ENCODE measurements at places on chromosomes 5 and 9.

GRCh38 chr9:8815931-8816330 lies 1016.4 kb upstream of the DMAC1 start:
- DNase-seq, result no peak

GRCh38 chr5:179304871-179305270 lies 40.4 kb downstream of the ADAMTS2 start:
- DNase-seq, result no peak

DNA sequence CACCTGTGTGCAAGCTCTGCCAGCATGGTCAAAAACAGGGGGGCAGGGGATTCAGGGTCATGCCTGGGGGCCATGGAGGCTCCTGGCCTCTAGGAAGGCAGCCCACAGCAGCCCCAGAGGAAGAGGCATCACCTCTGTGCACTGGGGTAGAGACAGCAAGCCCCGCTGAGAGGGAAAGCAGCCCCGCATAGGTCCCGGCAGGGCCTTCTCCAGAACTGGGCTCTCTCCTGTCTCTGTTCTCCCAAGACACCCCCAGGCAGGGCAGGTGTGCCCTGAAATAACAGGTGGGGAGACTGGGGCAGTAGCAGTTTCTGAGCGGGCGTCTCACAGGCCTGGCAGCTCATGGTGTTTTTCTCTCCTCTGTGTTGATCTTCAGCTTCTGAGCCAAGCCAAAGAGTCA lies 279.1 kb downstream of the HSPA4 start:
- DNase-seq, result no peak

GRCh38 chr5:40291338-40291737 lies 388.4 kb upstream of the PTGER4 start:
- DNase-seq, result no peak

GRCh38 chr9:89637787-89638186 lies 33.0 kb downstream of the GADD45G start:
- no peak for DNase-seq

DNA sequence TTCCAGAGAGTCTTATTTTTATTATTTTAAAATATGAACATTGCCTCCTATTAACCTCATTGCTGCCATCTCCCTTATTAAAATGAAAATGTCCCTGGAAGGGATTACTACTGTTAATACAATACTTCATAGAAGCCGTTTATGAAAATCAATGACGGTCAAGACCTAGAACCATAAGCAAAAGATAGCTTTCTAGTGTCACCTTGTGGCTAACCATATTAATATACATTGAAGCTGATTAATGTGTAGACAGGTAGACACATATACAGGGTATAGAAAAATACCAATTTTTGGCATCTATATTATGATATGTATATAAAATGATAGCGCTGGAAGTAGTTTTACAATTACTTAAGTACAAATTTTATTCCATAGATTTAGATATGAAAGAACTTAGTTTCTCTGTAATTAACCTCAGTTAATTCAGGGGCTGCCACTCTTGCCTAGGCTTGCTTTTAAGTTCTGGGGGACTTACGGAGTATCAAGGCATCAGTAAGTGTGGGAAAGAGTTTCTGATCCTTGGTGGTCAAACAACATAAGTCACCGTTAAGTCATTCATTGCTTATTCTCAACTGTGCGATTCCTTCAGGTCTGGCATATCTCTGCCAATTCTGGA lies 2.5 kb upstream of the YTHDC2 start:
- no peak for DNase-seq

DNA sequence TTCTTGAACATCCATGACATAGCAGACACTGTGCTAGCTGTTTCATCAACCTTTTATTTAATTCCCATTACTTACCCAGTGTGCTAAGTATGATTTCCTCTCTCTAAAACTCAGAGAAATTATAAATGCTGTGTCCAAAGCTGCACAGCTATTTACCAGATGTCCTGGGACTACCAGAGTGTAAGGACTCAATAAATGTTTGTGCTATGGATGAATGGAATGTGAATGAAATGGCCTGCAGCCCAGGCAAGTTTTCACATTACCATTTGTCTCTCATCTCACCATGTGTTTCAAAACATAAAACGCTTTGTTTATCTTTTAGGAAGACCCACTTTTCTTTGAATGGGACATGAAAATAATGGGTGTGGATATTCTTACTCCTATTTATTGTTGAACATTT lies 96.2 kb downstream of the ARHGEF28 start:
- no peak for DNase-seq

DNA sequence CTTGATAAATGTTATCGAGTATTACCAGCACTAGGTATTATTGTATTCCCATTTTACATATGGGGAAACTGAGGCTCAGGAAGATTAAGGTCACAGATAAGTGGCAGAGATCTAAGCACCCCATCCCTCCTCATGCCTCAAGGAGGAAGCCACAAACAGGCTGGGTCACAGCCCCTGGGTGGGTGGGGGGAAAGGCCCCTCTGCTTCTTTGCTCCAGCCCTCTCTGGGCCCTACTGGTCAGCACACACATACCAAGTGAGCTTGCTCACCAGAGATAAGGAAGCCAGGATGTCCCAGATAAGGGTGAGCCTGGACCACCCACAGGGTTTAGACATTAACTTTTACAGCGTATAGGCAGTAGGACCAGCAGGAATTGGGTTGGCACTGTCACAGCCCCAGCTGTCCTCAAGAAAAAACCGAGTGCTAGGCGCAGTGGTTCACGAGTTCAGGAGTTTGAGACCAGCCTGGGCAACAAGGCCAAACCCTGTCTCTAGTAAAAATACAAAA lies 45.3 kb downstream of the STK10 start:
- DNase-seq, result no peak

- DNase-seq, result no peak
Measured at GRCh38 chr5:148834689-148835088, 8.3 kb downstream of the ADRB2 start.

DNA sequence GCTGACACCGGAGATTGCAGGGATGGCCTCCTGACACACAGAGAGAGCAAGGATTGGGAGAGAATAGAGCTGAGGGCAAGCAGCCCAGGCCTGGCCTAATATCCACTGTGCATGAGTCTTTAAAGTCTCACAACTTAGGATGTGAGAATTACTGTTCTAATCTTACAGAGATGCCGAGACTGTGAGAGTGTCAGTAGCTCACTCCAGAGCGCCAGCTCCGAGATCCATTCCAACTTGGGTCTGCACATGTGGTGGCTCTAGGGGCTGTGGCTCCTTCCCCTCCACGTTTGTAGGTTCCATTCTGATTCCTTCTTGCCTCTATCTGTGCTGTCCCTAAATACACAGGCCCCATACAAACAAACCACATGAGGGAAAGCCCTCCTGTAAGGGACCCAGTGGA lies 304.6 kb downstream of the MLLT3 start:
- DNase-seq, result no peak

GRCh38 chr5:55973296-55973695 lies 21.5 kb downstream of the IL6ST start:
- no peak for DNase-seq

GRCh38 chr5:117945258-117945657 lies 1043.1 kb downstream of the DTWD2 start:
- no peak for DNase-seq

- peak; percentile 35 for DNase-seq
Measured at GRCh38 chr5:1182633-1183423, 18.6 kb upstream of the SLC6A19 start.

DNA sequence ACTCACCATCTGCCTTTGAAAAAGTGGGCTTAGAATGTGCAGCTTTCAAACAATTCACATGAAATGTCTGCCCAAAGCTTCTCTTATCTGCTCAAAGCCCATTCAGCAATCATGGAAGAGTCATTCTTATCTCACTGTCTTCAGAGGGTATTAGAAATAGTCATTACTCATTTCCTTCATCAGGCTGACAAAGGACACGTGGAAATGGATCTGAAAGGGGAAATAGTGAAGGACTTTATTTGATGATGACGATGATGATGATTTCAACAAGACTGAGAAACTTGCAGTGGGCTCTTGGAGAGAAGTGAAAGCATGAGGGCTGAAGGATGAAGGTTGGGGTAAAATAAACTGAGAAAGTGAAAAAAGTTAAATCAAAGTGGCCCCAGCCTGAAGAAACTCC lies 194.3 kb downstream of the SMARCA2 start:
- no peak for DNase-seq

DNA sequence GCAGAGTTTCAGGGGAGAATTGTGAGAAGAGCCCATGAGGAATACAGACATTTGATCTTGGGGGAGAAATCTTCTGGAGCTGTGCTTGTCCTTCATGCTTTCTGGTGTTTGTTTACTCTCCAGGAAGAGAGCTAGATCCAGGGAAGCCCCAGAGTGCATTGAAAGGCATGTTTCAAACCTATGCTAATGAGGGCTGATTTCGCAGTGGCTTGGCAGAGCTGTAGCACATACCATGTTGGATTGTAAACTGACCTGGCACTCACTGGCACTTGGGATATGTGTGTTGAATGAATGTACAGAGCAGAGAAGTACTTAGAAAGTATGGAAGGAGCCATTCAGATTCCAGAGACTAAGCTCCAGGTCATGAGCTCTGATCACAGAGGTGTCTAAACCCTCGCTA lies 30.9 kb downstream of the TNFSF8 start:
- DNase-seq, result no peak

- no peak for DNase-seq
Measured at GRCh38 chr5:29239606-29240005, 1953.9 kb upstream of the CDH6 start.

- no peak for DNase-seq
Measured at GRCh38 chr5:41751867-41752266, 118.4 kb downstream of the OXCT1 start.

DNA sequence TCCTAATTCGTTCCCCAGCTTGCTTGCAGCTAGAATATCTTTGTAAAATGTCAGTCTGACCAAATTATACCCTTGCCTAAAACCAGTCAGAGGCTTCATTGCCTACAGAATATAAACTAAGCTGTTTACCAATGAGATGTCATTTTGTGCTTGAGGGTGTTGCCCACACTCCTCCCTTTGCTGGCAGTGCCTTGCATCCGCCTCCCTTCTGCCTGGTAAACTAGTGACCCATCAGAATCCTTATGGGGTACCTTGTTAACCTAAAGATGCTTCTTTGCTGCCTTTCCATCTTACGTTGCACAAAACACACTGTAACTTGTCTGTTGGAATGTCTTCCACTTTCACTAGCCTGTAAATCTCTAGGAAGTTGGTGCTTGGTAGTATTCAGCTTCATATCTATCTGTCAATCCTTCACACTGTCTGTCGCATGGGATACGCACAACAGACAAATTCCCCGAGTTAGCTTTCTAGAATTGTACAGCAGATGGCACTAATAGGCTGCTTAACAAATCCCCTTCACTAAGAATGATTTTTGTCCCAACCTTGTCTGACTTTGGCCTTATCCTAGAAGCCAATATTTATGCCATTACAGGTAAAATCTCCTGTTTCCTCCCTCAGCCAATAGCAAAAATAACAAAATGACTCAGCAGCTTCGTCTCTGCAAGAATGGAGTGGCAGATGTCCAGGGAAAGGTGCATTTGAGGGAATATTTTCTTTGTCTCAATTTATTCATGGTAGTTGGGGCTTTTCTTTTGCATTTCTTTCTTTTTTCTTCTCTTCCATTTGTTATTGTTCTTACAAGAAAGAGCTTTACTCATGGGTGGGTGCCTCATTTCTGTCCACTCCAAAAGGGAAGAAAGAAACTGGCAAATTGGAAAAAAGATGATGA lies 3.0 kb downstream of the NUDT2 start:
- DNase-seq, result no peak

DNA sequence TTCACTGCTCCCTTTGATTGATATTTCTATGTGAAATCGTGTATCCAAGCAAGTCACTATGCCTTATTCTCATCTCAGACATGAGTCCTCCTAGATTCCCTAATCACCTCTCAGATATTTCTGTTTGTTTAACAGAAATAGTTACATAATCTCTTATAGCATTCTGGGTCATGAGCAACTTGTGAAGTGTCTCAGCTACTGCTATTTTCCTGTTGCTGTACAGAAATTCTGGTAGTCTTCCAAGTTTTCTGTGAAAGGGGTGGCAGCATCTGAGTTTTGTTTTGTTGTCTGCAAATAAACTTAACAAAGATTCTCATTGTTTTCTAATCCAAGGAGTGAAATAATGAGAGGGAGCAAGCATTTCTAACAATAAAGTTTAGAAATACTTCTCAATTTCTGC lies 256.9 kb upstream of the ST8SIA4 start:
- no peak for DNase-seq

GRCh38 chr9:3858961-3859360 lies 333.2 kb upstream of the RFX3 start:
- no peak for DNase-seq

- no peak for DNase-seq
Measured at GRCh38 chr5:77893225-77893860, 117.2 kb upstream of the TBCA start.

DNA sequence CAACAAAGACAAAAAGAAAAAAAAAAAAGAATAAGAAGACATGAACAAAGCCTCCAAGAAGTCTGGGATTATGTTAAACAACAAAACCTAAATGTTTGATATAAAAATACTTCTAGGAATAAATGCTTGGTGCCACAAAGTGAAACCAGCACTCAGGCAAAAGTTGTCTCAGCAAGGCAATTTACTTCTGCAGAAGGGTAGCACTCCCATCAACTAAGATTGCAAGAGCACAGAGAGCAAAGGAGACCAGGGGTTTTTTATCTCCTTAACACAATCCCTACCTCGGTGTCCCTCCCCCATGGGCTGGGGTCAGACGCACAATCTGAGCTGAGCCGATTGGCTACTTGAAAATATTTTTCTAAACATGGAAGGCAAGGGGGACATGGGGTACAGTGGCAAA lies 381.3 kb upstream of the SLC24A2 start:
- DNase-seq, result no peak

DNA sequence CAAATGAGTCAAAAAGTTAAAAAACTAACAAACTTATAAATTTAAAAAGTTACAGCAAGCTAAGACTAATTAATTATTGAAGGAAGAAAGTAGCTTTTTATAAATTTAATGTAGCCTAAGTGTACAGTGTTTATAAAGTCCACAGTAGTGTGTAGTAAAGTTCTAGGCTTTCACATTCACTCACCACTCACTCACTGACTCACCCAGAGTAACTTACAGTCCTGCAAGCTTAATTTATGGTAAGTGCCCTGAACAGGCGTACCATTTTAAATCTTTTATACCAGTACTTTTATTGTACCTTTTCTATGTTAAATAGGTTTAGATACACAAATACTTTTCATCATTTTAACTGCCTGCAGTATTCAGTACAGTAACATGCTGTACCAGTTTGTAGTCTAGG lies 80.0 kb upstream of the C9orf72 start:
- DNase-seq, result no peak

- no peak for DNase-seq
Measured at GRCh38 chr9:96758845-96759673, 18.8 kb downstream of the ZNF510 start.

- no peak for DNase-seq
Measured at GRCh38 chr5:396531-396961, 46.4 kb upstream of the EXOC3 start.

All from progenitor cell of endocrine pancreas (in vitro differentiated cells).